ENCODE measurements at places on chromosomes 4 and X.

DNA sequence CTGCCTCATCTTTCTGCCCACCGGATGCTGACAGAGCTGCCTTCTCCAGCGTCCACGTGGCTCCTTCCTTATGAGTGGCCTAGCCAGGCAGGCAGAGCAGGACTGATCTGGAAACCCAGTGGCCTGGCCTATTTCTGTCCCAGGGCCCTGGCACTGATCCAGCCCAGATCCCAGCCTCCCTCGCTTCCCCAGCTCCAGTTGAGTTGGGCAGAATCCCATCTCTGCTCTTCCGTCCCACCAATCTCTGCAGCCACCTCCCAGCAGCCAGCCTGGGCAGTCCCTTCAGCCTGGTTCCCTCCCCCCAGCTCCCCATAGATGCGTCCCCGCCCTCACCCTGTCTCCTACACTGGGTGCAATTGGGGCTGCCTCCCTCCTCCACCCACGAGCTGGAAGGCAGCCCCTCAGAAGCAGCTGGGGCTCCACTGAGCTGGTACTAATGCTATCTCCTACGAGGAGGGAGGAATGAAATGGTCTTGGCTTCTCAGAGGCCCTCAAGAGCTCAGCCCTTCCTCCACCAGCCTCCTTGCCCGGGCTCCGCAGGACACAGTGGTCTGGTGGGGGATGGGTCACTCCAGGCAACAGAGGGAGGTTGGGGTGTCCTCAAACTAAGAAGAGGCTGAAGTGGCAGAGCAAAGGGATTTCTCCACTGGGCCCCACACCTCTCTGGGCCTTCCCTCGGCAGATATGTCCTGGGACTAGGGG is 94.2 kb downstream of the PJA1 start:
- DNase-seq = no peak

- DNase-seq = no peak
Observed at GRCh38 chrX:12379671-12380070, 241.4 kb downstream of the FRMPD4 start.

DNA sequence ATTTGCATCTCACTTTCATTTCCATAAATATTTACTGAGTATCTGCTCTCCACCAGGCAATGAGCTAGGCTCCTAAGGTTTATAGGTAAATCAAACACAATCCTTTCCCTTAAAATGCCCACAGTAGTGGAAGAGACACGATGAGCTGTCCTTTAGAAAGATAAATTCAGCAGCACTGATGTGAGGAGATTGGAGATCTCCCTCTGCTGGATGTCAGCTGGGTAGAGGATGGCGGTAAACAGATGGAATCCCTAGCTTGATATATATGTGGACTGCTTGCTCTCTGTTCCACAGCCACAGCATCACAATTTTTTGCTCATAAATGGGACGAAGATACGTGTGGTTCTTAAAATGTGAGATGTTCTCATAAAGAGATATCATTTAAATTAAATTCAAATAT is 216.4 kb upstream of the RASGEF1B start:
- DNase-seq = no peak

- DNase-seq = no peak
Observed at GRCh38 chr4:85966373-85966772, 393.5 kb downstream of the MAPK10 start.

DNA sequence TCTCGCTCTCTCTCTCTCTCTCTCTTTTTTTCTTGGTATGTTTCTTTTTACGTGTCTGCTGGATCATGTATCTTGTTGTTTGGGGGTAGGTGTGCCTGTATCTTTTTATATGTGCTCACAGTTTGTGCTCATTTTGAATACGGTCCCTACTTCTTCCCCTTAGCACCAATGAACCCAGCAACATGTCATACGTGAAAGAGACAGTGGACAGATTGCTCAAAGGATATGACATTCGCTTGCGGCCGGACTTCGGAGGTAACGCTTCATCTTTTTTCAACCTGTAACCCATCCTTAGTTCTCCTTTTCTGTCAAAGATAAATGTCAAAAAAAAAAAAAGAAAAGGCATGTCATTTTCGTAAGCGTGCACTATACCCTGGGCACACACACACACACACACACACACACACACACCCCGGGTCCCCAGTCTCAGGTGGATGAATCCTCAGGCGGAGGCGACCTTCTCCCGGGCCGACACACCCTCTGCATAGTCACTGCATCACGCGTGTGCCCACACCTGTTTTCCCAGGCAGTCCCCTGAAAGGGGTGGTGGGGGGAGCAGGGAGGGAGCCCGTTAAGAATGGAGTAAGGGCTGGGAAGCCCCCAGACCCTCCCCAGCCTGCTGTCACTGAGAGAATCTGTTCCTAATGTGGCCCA is 511 bp downstream of the GABRB1 start:
- no peak for DNase-seq

- DNase-seq = no peak
Observed at GRCh38 chr4:123299212-123299691, 97.3 kb upstream of the SPRY1 start.

DNA sequence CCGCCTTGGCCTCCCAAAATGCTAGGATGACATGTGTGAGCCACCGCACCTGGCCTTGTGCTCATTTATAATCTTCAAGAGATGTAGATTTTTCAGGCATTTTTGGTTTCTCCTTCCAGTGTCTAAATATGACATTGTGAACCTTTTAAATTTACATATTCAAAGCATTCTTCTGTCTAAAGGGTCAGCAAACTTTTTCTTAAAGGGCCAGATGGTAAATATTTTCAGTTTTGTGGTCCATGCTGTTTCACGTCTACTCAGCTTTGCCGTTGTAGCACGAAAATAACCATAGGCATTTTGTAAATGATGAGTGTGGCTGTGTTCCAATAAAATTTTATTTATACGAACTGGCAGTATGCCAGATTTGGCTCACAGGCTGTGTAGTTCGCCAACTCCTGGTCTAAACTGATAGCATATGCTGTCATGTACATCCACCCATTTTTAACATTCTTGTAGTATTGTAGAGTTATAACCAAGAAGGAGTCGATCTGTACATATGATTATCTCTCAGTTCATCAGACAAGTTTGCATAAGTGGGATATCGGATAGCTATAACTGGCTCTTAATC is 12.7 kb upstream of the GCNA start:
- no peak for DNase-seq

- no peak for DNase-seq
Observed at GRCh38 chrX:11533199-11533651, 132.5 kb downstream of the ARHGAP6 start.

- DNase-seq = no peak
Observed at GRCh38 chr4:122658818-122659295, 38.0 kb upstream of the IL21 start.

DNA sequence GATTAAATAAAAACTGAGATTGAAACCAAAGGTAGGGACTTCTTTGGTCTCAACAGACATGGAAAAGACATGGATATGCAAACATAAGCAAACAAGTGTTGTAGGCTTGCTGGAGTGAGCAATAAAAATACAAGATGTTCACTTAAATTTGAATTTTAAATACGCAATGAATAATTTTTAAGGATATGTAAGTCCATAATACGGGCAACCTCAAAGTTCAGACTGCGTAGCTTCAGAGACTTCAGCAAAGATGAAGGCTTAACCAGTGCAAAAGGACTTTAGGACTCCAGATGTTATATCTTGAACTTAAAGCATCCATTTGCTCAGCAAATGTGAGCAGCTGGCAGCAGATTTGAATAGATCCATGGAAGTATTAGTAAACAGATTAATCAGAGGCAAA is 549.3 kb downstream of the ARAP2 start:
- DNase-seq = no peak

- no peak for DNase-seq
Observed at GRCh38 chrX:45751156-45751555, 550.5 kb upstream of the DIPK2B start.

- DNase-seq = no peak
Observed at GRCh38 chrX:102113367-102113766, 12.1 kb upstream of the TCEAL2 start.

GRCh38 chr4:25590171-25590570 is 65.5 kb upstream of the SLC34A2 start:
- DNase-seq = no peak

DNA sequence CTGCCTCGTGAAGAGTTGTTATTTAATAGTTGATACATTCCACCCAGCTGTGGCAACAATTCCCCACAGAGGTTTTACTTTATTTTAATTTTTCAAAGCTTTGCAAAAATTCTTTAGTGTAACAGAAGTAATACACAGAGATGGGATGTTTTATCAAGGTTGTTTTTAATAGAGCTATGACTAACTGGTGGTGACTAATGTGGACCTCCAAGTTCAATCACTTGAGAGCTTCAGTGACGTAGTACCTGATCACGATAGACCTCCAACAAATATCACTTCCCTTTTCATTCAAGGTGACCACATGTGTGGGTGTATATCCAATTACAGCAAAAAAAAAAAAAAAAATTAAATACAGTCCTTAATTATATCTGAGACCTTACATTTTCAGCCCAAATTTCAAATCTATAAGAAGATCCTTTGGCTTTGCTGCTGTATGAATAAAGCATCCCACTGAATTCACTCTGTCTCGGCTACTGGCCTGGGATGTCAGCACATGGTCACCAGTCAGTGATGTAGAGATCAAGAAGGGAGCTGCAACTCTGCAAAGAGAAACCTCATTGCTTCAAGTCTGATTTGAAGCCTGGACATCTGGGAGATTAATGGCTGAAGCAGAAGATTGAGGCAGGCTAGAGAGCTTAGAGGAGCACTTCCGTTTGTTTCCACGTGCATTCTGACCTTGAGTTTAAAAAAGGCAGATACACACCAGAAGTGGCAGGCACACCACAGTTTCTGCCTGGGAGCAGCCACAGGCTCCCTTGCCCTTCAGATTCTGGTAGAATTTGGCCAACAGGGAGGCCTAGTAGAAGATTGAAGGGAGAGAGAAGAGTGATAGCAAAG is 345.9 kb upstream of the NOCT start:
- no peak for DNase-seq

DNA sequence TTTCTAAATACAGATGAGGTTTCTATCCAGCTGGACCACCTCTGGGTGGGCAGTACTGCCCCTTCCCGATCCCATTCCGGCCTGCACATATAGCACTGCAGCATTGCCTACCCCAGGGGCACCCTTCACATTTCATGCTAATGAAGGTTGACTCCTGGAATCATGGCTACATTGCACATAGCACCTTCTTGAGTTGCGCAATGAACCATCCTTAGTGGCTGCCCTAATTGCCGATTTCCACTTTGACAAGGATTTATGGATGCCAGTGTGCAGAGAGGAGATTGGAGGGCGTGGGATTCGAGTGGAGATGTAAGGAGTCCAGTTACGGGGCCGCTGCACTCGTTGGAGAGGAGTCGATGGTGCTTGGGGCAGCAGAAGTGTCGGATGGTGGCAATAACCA is 229.0 kb downstream of the FRMPD4 start:
- no peak for DNase-seq

DNA sequence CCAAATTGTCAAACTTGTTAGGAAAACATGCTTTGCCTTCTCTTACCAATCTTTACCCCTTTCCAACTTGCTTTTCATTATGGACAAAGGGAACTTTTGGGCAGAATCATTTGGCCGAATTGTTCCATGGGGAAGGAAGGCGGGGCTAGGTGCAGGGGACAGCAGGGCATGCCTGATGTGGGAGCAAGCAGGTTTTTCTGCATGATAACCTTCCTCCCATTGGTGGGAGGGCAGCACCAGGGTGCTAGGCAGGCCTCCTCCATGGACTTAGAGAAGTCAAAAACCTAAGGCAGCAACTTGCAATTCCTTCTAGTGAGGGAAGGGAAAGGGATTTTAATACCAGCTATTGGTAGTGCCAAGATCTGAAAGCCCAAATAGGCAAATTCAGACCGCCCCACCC is 260.5 kb downstream of the MAPK10 start:
- DNase-seq = no peak

GRCh38 chr4:65831828-65832227 is 161.5 kb upstream of the EPHA5 start:
- no peak for DNase-seq

- no peak for DNase-seq
Observed at GRCh38 chr4:13103382-13104015, 380.6 kb downstream of the RAB28 start.

- no peak for DNase-seq
Observed at GRCh38 chrX:13015536-13016236, 28.7 kb downstream of the FAM9C start.

GRCh38 chr4:184362396-184362795 is 112.0 kb downstream of the IRF2 start:
- DNase-seq = no peak

DNA sequence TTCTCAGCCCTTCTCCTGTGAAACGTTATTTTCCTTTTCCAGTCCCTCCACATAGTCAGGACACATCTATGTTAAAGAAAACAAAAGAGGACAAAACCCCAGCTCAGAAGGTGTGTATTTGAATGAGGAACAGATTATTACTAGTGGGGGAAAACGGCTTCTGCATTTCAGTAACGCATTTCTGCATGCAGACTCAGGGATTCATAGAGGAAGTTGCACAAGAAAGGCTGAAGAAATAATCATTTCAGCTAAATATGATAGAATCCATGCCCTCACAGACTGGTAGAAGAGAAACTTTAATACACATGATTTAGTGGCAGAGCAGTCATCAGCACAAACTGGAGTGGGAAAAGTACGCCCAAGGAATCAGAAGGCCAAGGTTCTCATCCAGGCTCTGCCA is 270.8 kb upstream of the FGF13 start:
- DNase-seq = no peak

GRCh38 chr4:163816494-163816893 is 322.0 kb downstream of the TMA16 start:
- DNase-seq = no peak

DNA sequence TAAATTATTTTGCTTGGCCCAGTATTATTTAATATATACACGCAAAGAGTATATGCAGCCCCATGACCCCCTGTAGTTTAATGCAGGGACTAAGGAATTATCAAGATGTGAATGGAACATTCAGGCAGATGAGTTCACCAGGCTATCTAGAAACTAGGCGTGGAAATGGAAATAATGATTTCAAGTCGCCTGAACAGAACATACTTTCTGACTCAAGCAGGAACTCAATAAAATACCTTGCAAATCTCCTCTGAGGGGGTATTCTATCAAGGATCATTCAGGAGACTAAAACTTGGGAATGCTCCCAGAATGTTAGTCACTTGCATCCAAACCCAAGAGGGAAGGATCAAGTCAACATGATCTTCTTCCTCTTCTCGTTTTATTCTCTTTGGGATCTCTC is 59.6 kb upstream of the RASSF6 start:
- no peak for DNase-seq

GRCh38 chr4:80196922-80197573 is at the start of gene PRDM8:
PRDM8 (plus strand) TSS chr4:80197503; CDS start chr4:80200081, 2,578 bp downstream.
- no peak for DNase-seq

- DNase-seq = no peak
Observed at GRCh38 chrX:16511796-16512776, 137.9 kb upstream of the S100G start.

- DNase-seq = no peak
Observed at GRCh38 chrX:16828124-16828908, 41.8 kb downstream of the RBBP7 start.

- DNase-seq = no peak
Observed at GRCh38 chr4:85778632-85779131, 303.7 kb downstream of the ARHGAP24 start.

GRCh38 chr4:137635601-137636000 is 103.3 kb upstream of the PCDH18 start:
- no peak for DNase-seq

GRCh38 chrX:74613370-74614092 is 893 bp downstream of the RLIM start:
- DNase-seq = no peak
